ENCODE measurements at places on chromosomes 2 and 18.

DNA sequence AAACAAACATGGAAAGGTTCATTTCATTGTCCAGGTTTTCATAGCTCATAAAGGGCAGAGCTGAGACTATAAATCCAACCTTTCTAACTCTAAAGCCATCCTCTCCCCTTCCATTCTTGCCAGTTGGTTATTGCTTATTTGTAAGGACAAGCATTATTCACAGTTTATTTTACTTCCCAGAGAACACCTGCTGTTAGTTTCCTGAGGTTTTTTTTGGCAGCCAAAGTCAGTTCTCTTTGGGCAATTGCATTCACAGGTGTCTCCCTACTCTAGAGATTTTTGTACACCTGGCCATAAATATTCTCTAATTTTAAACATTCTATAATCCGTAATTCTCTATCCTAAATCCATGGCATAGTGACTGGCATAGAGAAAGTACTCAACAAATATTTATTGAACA is 87.3 kb upstream of the SPHKAP start:
- no peak for DNase-seq

DNA sequence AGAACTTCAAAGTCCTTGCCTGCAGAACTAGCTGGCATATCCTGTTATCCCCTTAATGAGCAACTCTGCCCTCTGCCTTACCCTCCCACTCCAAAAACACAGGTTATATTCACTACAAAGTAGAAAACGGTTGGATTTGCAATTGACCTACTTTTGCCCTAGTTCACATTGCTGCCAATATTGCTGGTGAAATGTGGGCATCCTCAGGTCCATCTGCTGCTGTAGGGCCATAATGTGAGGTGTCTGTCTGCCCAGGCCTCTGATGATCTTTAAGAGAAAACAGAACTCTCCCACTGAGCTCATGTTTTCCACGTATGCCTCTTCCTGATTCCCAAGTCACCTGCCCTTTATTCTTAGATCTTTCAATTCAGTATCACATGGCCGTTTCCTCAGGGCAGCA is 294.0 kb upstream of the CDH20 start:
- DNase-seq: no peak

GRCh38 chr2:237440819-237441281 is 26.9 kb upstream of the COL6A3 start:
- DNase-seq: no peak

DNA sequence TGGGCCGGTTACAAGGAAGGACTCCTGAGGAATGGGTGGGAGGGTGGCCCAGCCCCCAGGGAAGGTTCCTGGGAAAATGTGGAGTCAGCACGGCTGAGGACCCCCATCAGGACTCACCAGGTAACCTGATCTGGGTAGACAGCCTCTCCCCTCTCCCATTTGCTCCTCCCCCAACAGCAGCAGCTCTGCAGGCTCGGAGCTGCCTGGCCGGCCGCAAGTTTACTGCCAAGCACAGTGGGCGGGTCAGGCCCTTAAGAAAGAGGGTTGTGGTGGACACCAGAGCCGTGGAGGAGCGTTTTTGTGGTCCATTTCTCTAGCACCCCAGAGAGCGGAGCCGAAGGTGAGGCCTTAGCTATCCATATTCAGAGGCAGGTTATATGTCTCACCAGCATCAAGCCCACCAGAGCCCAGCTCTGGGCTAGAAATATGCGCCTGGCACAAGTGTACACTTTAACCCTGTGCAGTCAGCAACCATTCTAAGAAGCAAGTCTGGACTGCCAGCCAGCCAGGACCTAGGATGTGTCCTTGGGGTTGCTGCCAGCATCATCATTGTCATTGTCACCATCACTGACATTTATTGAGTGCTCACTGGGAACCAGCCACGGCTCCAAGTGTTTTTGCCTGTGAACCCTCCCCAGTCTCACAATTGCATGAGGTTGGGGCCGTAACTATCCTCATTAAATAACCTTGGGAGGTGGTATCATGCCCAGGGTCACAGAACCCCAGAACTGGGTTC is 190.1 kb downstream of the KLHL29 start:
- DNase-seq: no peak

DNA sequence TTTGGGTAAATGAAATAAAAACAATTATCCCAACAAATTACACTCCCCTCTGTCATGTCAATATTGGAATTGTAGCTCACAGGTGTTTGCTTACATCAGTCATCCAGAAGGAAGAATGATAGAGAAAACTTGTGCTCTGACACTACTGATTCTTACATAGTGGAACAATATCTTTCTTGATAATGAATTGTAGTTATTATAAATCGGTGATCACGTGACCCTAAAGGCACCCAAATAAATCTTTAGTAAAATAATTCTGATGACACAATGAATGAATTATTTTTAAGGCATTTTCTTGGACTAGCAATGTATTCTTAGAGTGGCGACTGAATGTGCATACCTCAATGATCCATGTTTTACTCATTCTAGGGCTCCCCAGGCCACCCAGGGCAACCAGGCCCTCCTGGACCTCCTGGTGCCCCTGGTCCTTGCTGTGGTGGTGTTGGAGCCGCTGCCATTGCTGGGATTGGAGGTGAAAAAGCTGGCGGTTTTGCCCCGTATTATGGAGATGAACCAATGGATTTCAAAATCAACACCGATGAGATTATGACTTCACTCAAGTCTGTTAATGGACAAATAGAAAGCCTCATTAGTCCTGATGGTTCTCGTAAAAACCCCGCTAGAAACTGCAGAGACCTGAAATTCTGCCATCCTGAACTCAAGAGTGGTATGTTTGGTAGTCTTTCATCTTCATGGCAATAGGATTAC is 34.5 kb downstream of the COL3A1 start:
- no peak for DNase-seq

DNA sequence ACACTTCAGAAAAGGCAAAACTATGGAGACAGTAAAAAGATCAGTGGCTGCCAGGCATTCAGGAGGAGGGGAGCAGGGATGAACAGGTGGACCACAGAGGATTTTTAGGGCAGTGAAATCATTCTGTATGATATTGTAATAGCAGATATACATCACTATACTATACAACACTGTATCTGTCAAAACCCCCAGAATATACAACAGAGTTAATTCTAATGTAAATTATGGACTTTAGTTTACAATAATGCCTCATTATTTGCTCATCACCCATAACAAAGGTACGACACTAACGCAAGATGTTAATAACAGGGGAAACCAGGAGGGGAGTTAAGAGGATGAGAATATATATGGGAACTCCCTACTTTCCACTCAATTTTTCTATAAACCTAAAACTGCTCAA is 28.8 kb downstream of the MAP3K2 start:
- DNase-seq: no peak

- no peak for DNase-seq
These were observed 817.9 kb downstream of the SOCS6 start for GRCh38 chr18:71106701-71107100.

GRCh38 chr2:203913947-203914346 is 22.6 kb upstream of the ICOS start:
- no peak for DNase-seq

DNA sequence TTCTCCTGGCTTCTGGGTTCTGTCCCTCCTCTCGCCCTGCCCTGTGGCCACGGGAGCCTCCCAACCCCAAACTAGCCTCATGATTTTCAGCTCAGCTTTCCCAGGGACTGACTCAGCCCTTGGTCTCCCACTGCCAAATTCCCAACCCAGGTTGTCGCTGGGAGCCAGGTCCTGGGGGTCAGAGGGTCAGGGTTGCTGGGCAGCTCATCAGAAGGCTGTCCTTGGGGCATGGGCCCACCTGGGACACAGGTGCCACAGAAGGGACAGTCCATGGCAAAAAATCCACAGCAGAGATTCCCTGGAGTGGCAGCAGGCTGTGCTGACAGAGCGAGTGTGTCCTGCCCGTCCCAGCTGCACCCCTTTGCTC is 180.4 kb downstream of the TWIST2 start:
- DNase-seq: no peak

- peak; percentile 14 for DNase-seq
These were observed 132.7 kb upstream of the XPO1 start for GRCh38 chr2:61670591-61671501.

GRCh38 chr2:85221067-85221691 is 88.0 kb downstream of the TCF7L1 start:
- DNase-seq: no peak

DNA sequence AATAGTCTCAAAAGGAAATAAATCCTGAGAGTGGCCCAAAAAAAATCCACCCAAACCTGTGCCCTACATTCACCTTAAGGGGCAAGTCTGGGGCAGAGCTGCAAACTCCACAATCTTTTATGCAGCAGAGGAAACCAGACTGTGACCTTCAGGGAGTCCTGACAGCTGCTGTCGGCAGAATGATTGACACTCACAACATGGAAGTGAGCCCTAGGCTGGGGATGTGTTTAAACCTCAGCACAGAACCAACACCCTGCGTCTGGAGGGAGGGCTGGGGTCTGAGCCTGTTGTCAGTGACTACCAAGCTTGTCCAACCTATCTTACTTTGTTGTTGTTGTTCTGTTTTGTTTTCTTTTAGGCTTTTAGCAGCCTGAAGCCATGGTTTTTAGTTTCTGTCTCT is 39.6 kb downstream of the CRACDL start:
- no peak for DNase-seq

- no peak for DNase-seq
These were observed 28.9 kb upstream of the RAMP1 start for GRCh38 chr2:237830522-237830921.

DNA sequence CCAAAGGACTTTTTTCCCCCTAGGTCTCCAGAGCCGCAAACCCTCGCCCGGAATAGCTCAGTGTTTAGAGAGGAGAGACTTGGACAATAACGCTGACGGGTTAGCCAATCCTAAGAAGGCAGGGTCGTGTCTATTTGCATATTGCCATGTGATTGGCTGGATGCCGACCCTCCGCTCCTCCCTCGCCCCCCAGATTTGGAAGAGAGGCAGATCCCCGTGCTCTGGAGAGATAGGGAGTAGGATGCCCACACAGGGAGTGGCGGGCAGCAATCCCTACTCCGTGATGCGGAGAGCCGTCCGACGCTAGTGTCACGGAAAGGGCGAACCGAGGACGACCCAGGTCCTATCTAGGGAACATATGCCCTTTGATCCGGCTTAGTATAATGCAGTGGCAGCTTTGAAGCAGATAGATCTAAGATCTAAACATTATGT is 1.4 kb downstream of the WNT6 start:
- peak; percentile 91 for DNase-seq

GRCh38 chr18:40124107-40124506 is 1830.9 kb upstream of the PIK3C3 start:
- no peak for DNase-seq

GRCh38 chr2:27795868-27796277 is 24.4 kb downstream of the MRPL33 start:
- DNase-seq: no peak

- no peak for DNase-seq
These were observed 3.5 kb downstream of the RHOB start for GRCh38 chr2:20450201-20450999.

GRCh38 chr18:26546170-26546874 is 2.0 kb downstream of the KCTD1 start:
- no peak for DNase-seq

- DNase-seq: no peak
These were observed 55.6 kb upstream of the FZD5 start for GRCh38 chr2:207825045-207825954.

- DNase-seq: no peak
These were observed 77.2 kb upstream of the TXNDC2 start for GRCh38 chr18:9808295-9809241.

DNA sequence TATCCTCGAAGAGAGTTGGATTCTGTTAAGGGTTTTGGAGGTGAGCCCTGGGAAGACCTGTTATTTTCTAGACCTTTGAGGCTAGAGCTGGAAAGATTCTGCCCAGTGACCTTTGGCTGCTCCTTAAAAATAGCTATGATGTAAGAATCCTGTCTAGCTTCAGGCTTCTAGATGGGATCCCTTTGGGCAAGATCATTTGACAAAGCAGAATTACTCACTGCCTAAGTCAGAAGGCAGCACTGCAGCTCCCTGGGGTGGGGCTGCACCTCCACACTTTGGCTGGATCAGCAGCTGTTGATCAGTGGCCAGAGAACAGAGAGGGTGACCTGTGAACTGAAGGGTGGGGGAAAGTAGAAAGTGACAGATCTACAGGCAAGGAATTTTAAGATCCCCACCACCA is 103.8 kb downstream of the ASAP2 start:
- DNase-seq: no peak

DNA sequence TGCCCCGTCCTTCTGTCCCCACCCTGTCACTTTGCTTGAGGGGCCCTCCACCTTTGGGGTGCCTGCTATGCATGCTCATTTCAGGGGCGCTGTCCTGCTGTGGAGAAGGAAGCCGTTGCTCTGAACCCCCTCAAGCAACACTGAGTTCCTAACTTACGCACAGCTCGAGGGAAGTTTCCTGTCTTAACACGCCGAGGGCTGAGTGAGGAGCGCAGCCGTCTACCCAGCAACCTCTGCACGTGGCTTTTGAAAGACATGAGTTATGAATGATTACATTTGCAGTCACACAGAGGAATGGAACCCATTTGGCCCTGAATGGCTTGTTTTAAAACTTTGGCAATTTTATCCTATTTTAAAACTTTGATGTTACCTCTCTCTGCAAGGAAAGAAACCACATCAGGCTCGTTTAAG is 14.0 kb downstream of the RAMP1 start:
- DNase-seq: peak; percentile 42

- DNase-seq: peak; percentile 68
These were observed 35.7 kb upstream of the RAB1A start for GRCh38 chr2:65165558-65165957.

DNA sequence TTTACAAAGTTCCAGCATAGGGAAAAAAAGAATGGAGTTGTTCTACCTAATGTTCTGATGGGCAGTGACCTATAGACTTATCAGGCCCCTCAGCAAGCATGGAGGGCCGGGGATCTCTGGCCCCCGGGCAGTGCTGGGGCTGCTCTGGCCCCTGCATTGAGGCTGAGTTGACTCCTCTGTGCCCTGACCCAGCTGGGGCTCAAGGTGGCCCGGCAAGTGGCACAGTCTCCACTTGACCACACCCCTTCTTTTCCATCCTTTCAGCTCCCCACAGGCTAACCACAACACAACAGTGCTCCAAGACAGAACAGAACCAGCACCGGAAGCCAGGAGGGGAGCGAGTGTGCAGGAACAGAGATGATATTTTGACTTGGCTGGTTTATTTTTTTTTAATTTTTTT is 19.9 kb downstream of the TOGARAM2 start:
- peak; percentile 41 for DNase-seq

- DNase-seq: peak; percentile 85
These were observed 39.3 kb upstream of the SERPINB2 start for GRCh38 chr18:63848159-63848558.

DNA sequence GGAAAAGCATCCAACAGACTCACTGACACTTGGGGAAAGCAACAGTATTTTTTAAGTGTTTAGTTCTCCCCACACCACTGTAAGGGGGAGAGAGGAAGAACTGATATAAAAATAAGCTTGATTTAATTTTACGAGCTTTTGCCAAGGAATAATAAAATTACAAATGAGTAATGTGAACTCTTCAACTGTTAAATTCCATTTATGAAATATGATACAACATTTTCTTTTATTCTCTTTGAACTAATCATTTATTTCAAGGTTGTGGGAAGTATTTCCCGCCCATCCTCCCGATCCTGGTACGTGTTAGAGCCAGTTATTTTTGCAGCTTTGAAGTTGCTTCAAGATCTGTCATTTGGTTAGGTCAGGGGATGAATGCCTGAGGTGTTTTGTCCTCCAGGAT is 35.2 kb downstream of the WDPCP start:
- no peak for DNase-seq

Measured in hematopoietic multipotent progenitor cell treated with erythropoietin and hydrocortisone succinate and interleukin-3 and kit ligand, for 4 days (in vitro differentiated cells).